Motor neuron (in vitro differentiated cells): ENCODE measurements at places on chromosomes 12 and 14.

- ATAC-seq = peak; percentile 3
Observed at GRCh38 chr12:124392271-124392666, 97.4 kb downstream of the RFLNA start.

DNA sequence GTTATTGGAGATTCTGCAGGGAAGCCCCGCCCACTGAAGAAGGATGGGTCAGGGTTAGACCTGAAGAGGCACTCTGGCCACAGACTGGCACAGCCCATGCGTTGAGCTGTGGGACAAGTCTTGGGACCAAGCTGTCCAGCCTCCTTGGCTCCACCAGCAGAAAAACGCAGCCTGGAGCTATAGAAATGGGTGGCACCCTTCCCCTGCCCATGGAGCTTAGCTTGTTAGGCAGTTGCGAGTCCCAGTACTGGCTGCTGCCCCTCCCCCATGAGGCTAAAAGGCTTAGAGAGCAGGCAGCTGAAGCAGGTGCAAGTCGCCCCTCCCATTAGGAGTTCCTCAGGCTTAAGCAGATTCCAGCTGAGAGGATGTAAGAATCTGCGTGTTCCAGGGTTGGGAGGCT is 1124.0 kb upstream of the TMEM132C start:
- ATAC-seq = no peak

GRCh38 chr14:94655169-94655710 is 43.0 kb downstream of the SERPINA3 start:
- ATAC-seq = no peak

DNA sequence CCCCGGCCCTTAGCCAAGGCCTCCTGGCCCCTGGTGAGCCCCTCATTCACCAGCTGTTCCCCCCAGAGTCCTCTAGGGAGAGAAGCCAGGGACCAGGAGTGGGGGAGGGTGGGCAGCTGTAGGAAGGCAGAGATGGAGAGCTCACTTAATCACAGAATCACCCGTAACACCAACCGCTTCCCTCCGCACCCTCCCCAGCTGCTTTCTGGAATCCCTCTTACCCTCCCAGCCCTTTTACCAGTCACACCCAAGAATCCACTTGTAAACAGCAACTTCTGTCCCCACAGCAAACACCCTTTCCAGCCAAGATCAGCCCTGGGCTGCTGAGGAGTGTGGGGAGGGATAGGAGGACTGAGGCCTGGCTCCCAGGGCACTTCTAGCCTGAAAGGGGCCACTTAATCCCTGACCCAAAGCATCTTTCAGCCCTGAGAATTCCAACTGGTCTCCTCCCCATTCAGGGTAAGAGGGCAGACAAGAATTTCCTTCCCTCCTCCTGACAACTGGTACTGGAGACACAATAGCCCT is 18.8 kb downstream of the NCKAP5L start:
- ATAC-seq = peak; percentile 69
